Stimulated activated CD4-positive, alpha-beta T cell treated with anti-CD3 and anti-CD28 coated beads, Interleukin-15, amount 100 ng/mL, for 1 hour (primary cell): ENCODE measurements at places on chromosomes 13 and 19.

DNA sequence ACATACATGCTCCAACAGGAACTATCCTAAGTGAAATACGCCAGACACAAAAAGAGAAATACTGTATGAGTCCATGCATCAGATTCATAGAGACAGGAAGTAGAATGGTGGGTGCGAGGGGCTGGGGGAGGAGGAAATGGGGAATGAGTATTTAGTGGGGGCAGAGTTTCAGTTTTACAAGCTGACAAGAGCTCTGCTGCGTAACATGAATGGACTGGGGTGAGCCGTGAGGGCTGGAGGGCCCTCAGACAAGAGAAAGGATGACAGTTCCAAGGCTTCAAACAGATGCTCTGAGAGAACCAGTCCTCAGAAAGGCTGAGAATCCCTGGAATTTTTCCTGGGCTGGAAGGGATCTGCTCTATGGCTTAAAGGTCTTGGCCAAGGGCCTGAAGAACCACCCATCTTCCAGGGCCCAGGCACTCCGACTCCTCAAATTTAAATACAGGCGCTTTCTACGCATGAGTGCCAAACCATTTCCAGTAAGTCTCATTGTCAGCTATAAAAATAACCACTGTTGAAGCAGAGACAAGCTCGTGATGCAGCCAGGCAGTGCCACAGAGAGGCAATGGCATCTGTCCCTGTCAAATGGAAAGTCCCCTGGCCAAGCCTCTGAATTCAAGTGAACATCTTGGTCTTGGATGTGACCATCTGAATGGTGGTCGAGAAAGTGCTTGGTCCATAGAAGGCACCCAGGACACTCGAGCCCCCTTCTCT lies 17.5 kb downstream of the KLF2 start:
- peak; percentile 36 for DNase-seq

GRCh38 chr13:41500511-41500910 lies 43.2 kb downstream of the RGCC start:
- peak; percentile 12 for DNase-seq

DNA sequence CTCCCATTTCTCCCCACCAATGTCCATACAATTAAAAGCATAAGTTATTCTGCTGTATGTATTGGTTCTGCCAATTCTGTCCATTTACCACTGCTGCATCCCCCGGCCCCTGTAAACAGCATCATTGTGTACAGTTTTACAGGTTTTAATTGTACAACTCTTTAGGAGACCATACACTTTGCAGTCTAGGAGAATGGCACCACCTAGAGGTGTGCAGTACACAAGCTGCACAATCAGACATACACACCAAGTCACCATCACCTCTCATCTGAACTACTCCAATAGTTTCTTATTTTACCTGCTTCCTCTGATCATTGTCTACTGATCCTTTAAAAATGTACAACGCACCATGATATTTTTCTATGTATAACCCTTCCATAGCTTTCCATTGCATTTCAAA lies 855.9 kb upstream of the KLHL1 start:
- DNase-seq: no peak

DNA sequence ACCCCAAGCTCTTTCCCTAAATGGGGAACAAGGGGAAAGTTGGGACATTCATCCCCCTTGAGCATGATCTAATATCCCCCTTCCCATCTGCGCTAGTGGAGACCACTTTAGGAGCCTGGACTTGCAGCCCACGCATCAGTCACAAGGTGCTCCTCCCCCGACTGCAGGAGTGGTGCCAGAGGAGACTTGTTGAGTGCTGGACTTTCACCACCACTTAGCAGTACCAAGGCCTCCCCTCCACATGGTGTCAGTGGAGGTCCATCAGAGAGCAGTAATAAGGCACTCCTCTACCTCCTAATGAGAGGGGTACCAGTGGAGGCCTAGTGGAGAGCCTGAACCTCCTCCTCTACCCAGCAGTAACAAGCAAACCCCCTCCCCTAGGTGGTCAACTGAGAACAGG lies 22.5 kb downstream of the CAB39L start:
- DNase-seq: no peak

GRCh38 chr13:66700117-66700601 lies 530.0 kb downstream of the PCDH9 start:
- DNase-seq: no peak

DNA sequence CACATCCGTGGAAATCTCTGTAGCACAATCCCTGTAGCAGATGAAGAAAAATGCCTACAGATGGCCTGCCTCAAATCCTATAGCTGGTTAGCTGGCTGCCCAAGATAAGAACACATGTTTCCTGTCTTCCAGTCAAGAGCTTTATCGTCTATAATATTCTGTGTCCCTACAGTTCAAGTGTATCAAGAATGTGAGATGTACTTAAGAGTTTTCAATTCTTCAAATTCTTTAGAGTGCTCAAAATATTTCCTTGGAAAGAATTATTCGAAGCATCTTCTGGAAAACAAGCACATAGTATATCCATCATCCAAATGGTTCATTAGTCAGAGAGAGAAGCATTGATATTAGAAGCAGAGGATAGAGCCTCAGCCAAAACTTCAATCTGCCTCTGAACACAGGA lies 239.8 kb downstream of the COG6 start:
- no peak for DNase-seq

DNA sequence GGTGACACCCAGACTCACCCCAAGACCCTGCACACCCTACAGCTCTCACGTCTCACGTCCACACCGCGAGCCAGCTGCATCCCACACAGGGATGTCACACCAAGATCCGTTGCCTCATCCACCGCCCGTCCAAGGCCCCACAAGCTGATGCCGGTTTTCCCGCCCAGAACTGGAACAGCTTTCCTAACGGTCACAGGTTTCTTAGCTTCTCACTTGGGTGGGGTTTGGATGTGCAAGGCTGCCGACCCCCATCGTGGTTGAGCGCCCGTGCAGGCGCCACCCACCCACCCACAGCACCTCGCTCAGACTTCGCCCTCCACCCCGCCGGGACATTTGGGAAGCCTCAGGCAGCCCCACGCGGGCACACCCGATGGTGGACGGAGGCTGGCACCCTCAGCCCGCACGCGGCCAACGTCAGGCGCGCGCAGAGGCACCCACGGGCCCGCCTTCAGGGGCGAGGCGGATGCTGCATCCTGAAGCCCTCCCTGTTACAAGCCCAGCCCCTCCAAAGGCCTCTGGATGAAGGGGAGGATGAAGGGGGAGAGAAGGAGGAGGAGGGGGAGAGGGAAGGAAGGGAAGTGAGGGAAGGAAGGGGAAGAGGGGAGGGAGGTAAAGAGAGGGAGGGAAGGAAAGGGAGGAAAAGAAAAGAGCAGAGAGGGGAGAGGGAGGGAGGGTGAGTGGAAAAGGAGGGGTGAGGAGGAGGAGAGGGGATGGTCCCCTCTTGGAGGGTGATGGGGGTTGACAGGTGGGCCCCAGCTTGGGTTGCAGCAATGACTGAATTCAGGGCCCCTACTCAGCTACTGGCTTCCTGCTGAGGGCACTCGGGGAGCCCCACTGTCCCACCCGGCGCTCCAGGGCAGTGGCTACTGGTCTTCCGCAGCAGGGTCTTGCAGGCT lies 12.8 kb downstream of the ONECUT3 start:
- DNase-seq: no peak

GRCh38 chr19:16076154-16076957 lies at the start of gene TPM4:
TSS of gene TPM4 (plus strand) at chr19:16076495. CDS start at chr19:16076566, 71 bp downstream.
- peak; percentile 70 for DNase-seq

DNA sequence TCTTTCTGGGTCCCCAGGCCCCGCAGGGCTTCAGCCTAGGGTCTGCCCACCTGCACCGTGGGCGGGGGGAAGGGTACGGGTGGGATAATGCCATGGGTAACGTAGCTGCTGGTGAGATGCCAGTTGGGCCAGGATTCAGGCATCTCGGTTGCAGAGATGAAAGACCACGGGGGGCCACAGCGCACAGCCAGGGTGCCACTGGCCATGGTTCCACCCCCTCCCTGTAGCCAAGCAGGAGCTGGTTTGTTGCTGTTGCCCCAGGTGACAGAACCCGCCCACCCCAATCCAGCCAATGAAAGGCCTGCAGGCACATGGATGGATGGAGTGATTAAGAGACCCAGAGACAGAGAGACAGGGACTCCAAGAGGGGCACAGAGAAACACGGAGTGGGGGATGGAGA lies 1.0 kb upstream of the CGB7 start:
- DNase-seq: no peak

- no peak for DNase-seq
These were observed 90.7 kb upstream of the MCF2L start for GRCh38 chr13:112877976-112878955.

DNA sequence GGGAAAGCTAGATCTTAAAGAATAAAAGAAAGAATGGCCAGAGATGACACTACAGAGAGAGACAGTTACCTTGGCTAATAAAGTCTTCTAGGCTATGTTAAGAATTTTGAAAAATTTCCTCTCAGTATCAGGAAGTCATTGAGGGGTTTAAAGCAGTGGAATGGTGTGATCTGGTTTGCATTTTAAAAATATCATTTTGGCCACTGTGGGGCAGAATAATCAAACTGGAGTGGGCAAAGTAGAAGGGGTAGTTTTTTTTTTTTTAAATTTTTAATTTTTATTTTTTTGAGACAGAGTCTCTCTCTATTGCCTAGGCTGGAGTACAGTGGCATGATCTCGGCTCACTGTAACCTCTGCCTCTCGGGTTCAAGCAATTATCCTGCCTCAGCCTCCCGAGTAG lies 4.4 kb upstream of the CNMD start:
- DNase-seq: no peak

DNA sequence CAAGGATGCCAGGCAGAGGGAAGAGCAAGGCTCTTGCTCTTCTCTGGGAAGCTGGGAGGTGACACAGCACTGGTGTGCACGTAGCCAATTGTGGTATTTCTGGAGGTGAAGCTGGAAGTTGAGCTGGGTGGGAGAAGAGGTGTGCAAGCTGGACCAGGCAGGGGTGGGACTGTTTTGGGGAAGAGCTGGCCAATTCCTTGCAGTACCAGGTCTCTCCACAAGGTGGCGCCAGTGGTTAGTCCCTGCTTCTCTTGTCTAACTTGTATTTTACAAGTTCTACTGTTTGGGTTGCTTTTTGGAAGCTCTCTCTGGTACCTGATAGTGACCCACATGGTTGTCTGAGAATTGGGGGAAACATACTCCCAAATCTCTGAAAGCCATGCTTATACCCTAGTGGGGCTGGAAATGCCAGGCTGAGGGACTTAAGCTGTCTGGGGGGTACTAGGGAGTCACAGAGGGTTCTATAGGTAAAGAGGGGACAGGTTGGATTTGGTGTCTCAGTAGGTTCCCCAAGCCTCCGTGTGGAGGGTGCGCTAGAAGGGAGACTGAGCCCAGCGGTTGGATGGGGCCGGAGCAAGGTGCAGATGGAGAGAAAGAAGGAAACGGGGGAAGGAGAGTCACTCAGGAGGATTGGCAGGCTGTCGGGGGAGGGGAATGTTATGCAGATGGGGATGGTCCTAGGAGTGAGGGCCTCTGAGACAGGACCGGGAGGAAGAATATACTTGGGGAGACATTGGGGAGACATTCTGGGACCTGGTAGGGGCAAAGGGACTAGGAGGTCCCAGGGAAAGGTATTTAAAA lies 3.0 kb downstream of the HPN start:
- DNase-seq: peak; percentile 37

GRCh38 chr13:44199627-44200207 lies 173.9 kb upstream of the SERP2 start:
- DNase-seq: no peak

GRCh38 chr19:29277102-29277501 lies 64.2 kb upstream of the UQCRFS1 start:
- no peak for DNase-seq

GRCh38 chr19:33797802-33798671 lies 1.4 kb downstream of the KCTD15 start:
- no peak for DNase-seq

DNA sequence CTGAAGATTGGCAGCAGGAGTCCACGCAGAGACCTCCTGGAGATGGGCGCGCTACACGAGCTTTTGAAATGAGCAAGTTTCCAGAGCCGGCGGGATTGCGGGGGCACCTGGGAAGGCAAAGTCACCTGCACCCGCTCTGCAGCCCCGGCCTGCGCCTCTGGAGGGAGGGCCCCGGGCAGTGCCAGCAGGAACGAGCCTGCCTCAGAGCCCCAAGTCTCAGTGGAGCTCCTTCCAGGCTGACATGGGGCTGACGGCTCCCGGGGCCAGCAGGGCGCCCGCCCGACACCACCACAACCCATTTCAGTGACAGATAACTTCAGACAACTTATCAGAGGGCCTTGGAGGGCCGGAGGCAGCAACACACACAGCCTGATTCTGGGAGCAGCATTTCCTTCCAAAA lies 45.0 kb downstream of the RASA3 start:
- DNase-seq: no peak

DNA sequence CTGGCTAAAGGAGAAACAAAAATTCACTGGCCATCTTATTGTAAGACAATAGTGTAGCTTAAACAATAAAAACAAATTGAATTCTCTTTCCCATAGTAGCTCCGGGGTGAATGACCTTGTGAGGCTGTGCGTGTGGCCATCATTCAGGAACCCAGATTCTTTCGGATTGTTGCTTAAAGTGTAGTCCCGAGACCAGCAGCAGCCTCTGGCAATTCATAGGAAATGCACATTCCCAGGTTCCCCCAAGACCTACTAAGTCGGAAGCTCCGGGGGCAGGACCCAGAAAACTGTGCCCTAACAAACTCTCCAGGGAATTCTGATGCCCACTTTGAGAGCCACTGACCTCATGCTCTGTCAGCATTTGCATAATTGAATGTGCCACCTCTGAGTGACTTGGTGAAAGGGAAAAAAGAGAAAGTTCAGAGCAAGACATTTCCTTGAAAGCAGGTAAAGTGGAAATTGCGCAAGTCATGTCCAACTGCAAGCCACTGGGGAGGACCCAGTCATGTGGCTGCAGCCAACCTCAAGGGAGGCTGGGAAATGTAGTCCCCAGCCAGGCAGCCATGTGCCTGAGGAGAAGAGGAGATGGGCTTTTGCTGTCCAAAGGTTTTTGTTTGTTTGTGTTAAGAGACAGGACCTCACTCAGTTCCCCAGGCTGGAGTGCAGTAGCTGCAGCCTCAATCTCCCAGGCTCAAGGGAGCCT lies 50.7 kb upstream of the PNMA8B start:
- DNase-seq: no peak

- DNase-seq: no peak
These were observed 231.5 kb upstream of the KLHL1 start for GRCh38 chr13:70339738-70340137.

GRCh38 chr19:38778733-38779132 lies 5.4 kb upstream of the LGALS7 start:
- no peak for DNase-seq

DNA sequence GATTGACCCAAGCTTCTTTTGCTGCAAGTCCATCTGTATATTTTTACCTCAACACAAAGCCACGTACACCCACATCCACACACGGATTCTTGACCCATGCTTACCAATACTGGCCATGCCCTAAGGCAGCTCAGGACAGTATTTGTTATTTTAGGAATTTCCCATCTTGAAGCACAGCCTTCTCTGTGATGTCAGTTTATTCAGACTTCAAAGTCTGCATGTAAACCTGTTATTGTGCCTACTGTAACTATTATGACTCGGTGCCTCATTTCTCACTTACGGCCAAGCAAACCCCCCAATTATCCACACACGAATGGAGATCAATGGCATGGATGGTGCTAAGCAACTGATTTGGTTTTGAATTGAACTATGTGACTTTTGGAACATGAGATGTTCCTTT lies 17.5 kb downstream of the CLDN10 start:
- DNase-seq: no peak
